ENCODE measurements at places on chromosomes 3 and 15.

DNA sequence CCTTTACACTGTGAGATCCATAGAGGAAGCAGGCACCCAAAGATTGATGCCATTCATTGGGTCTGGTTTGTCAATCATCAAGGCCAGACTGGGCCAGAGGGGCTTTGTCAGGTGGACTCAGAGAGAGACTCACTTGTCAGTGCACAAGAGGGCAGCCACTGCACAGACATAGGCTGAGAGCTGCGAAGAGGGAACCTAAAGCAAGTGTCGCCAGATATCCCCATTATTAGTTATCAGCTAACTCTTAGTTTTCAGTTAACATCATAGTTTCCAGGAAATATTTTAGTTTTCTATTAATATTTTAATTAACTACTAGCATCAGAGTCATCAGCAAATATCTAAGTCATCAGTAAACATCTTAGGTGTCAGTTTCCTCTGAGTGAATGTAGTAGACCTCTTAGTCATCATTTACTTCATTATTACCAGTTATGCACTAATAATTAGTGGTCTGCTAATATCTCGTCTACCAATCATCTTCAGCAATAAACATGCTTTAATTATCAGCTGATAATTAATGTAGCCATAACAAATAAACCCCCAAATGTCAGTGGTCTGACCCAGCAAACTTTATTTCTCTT is 41.7 kb upstream of the LIMD1 start:
- DNase-seq = no peak

- DNase-seq = no peak
Measured at GRCh38 chr3:11164607-11165006, 10.3 kb downstream of the HRH1 start.

DNA sequence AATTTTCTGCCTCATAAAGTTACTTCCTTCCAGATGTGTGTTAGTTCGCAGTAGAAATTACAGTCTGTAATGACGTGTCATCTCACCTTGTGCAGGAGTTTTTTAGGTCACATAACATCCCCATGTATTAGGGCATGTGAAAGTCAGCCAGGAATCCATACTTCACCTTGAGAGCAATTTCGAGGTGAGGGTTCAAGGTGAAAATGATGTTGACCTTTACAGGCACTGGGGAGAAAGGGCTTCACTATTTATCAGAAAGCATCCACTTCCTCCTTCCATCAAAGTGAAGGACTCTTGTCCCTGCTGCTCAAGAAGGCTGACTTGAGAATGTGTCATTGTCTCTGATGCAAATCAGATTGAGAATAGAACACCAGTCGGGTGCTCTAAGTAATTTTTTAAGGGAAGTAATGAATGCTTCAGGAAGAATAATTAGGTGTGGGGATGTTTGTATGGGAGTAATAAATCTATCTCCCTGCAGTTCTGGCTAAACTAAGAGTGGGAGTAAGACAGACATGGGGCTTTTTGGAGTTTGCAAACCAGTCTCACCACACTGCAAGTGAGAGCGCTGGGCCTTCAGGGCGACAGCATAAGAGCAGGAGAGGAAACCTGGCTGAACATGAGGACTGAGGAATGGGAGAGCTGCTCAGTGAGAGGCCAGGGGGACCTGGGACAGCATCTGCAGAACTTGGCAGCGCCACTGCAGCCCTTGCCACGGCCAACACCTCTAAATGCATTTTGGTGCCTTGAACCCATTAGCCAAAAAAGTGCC is 85.9 kb upstream of the IL12A start:
- DNase-seq = no peak

DNA sequence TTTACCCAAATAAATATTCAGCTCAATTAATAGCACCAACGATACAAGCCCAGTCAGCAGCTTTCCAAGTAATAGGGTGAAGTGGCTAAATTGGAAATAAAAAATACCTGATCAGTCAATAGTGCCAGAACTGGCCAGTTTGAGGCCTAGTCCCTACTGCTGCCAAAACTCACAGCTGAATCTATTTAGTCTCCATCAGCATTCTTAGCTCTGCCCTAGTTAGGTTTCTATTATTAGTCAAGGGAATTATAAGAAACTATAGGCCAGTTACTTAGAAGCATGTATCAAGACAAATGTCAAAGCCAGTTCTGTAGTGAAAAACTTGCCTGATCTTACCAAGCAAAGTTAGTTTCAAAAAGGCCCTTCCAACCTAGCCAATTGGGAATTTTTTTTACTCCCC is 146.2 kb upstream of the ZBTB20 start:
- no peak for DNase-seq

- DNase-seq = no peak
Measured at GRCh38 chr15:76185716-76186115, 125.6 kb downstream of the ETFA start.

GRCh38 chr3:67327582-67327981 is 326.8 kb downstream of the SUCLG2 start:
- DNase-seq = no peak

DNA sequence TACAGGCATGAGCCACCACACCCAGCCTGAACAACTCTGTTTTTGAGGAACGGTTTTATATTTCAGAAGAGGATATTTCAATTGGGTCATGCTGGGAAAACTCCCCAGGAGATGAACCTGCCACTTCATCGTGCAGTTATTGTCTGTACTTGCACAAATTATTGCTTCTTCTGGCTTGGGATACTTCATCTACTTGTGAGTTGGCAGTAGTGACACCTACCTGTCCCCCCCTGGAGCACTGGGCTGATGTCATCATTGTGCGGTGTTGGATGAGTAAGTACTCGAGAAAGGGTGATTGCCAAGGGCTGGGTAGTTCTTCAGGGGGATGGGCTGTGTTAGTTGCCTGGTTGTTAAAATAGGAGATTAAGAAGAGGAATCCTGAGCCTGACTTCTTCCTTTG is 85.1 kb upstream of the SAMMSON start:
- no peak for DNase-seq
